NCI-H2081 (cell line): ENCODE measurements at places on chromosomes 1 and 21.

- no peak for DNase-seq
Measured at GRCh38 chr21:45572231-45572630, 30.0 kb upstream of the SLC19A1 start.

GRCh38 chr1:156692925-156693847 lies 12.2 kb downstream of the CRABP2 start:
- DNase-seq: no peak

GRCh38 chr1:77385551-77385950 lies 103.7 kb downstream of the AK5 start:
- DNase-seq: no peak

GRCh38 chr1:9435153-9435636 lies 104.1 kb upstream of the SLC25A33 start:
- no peak for DNase-seq

- DNase-seq: no peak
Measured at GRCh38 chr1:164667600-164667999, 108.6 kb downstream of the PBX1 start.

- DNase-seq: no peak
Measured at GRCh38 chr1:11857164-11857851, 1.4 kb downstream of the NPPB start.

DNA sequence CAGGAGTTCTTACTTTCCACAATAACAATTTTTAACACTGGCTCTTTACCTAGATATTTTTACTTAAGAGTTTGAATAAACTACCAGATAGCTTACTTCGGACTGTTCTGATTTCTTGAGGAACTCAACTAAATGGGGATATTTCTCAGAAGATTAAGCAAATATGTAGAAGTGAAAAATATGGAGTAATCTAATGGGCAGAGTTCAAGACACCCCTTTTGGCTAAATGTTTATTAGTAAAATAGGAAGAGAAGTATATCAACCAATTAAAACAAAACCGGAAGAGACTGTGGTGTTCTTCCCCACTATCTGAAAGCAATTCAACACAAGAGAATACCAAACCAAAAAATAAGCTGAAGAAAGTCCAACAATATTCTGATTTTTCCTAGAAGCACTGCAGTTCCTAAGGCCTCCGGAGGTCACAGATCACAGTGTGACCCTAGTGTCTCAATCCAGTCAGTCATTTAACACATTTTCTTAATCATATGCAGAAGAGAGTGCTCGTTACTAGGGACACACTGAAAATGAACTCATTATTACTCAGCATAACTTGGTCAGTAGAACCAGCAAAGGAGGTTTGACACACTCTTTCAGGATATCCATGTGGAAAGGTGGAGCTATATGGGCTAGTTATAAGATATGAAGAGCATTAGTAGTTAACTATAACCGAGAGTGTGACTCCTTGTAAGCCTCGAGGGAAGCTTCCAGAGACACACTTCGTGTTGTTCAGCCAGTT lies 5.2 kb downstream of the SIPA1L2 start:
- no peak for DNase-seq

DNA sequence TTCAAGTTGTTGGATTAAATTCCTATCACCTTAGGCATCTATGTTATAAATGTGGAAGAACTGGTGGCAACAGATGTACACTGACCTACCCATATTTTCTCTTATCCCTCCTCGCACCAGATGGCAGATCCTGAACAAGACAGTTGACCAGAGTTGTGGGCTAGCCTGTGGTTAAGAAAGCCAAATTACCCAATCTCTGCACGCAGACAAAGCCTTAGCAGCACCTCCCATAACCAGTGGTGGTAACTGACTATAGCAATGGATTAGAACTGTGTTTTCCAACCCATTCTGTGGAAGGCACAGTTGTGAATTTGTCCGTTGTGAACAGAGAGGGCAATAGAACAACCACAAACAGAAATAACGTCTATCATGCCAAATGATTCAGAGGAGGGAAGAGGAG lies 20.6 kb downstream of the ABCB10 start:
- DNase-seq: no peak

GRCh38 chr1:180691322-180691913 lies 59.6 kb downstream of the XPR1 start:
- DNase-seq: no peak

GRCh38 chr1:30730346-30731108 lies 7.1 kb upstream of the MATN1 start:
- DNase-seq: no peak

GRCh38 chr1:107683191-107683657 lies 281.8 kb downstream of the VAV3 start:
- peak; percentile 93 for DNase-seq

GRCh38 chr1:223695941-223696340 lies 16.4 kb upstream of the CAPN2 start:
- no peak for DNase-seq

DNA sequence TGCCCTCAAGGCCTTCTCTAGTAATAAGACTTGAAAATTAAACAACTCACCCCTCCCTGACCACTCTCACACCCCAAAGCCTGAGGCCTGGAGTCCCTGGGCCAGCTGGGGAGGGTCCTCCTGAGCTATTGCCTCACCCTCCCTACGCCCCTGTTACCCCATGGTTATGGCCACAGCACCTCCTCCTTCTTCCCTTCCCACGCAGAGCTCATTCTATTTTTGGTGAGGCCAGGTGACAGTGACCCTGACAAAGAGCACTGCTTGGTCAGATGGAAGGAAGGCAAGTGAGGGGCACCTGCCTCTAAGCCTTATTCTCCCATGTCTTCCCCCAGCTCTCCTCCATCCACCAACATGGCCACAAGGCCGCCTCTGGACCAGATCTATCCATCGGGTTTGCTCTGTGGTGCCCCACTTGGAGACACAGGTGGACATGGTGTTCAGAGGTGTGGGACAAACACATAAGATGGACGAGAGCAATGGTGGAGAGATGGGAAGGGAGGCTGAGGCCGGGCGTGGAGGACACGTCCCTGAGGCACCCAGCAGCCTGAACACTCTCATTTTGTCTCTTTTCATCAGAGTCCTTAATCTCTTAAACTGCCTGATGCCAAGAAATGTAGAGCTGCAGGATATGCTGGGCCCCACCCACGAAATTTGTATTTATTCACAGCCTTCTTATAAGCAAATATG lies 42.6 kb downstream of the FCRL5 start:
- DNase-seq: no peak

GRCh38 chr1:108067884-108068540 lies 103.0 kb upstream of the VAV3 start:
- no peak for DNase-seq

GRCh38 chr1:44802306-44803061 lies 2.3 kb downstream of the PLK3 start:
- no peak for DNase-seq

GRCh38 chr1:119367432-119368124 lies 1.0 kb upstream of the HAO2 start:
- DNase-seq: no peak

DNA sequence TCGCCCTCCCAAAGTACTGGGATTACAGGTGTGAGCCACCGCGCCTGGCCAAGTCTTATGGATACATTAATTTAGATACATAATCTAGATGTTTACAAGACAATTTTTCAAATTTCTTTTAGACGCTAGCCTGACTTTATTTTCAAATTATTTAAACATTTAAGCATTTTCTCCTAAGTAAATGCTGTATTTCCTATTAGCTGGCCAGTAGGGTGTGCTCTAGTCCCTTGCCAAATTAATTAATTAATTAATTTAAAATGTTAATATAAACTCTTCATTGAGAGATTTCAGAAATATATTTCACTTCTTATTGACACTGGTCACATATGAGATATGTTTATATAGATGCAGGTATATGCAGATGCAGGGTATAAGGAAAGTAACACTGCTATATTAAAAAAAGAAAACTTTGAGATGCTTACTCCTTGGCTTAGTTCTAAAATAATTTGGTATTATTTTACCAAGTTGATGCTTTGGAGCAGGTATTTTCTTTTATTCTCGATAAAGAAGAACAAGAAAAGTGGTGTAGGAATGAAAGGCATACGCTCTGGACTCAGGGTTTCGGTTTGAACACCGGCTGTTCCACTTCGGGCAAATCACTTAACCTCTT lies 5.2 kb upstream of the ERRFI1 start:
- no peak for DNase-seq

DNA sequence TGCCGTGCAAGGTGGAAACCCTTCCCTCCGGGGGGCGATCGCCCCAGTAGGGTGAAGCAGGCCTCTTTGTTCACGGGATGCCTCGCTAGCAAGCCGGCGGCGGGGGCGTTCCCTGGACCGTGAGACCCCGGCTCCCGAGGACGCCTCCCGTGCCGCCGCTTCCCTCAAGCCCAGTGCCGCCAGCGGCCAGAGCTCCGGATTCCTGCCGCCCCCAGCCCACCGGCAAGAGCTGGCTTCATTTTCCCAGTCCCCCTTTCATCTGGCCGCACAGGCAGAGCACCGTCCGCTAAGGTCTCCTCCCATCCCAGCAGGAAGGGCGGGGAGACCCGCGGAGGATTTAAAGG lies 16.3 kb downstream of the IER5 start:
- peak; percentile 60 for DNase-seq

DNA sequence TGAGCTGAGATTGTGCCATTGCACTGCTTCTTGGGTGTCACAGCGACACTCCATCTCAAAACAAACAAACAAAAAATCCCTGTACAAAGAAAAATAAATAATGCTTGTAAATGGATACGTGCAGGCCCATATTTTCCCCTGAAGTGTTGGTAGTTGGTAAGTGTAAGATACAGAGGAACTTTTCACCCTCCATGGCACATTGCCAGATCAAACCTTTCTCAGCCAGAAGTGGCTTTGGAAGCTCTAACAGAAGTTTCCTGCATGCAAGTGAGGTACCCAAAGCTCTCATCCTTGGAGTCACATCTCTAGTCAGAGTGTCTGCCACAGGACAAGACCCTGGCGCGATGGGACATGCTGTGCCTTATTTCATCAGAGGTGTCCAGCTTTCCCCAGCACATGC lies 7.3 kb downstream of the NDUFV3 start:
- DNase-seq: no peak

DNA sequence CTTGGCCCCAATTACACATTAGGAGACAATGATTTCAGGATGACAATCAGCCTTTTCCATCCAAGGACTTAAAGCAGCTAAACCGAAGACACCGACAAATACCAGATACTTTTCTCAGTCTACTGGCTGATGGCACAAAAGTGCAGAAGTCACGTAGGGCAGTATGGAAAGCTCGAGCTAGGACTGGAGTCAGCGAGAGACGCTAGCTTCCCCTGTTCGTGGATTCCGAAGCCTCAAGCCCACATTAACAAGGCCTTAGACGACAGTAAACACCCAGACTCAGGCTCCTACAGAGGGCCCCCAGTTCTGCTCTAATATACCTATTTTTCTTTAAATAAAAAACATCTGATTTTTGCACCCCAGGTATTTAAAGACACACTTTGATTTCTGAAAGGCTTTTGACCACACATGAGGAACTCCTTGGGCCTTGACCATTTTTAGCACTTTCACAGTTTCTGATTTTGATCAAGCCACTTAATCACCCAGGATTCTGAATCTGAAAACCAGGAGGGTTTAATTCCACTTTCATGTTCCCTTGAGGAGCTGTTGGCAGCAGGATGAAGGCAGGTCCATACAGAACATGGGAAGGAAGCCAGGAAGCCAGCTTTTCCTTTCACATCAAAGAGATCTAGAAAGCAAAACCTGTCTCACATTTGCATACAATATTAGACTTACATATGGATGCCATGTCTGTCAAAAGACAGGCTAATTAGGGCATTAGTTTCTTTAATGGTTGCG lies 204.1 kb downstream of the GABPA start:
- no peak for DNase-seq

- DNase-seq: no peak
Measured at GRCh38 chr1:56437959-56438358, 141.4 kb downstream of the PLPP3 start.

DNA sequence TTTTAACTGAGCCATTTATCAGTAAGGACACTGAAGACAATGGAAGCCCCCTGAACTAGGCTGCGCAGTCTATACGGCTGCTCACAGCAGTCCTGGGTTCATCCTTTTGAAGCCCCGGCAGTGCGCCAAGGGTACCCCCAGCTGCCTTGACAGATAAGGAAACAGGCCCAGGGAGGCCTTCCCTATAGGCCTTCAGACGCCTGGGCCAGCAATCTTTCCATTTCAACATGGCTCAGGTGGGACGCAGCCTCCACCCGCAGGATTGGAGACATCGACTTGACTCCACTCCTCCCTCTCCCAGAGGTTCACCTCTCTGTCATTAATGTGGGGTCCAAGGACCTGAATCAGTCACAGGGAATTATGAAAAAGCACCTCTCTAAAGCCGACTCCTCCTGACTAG lies 2.8 kb upstream of the LYPD8 start:
- no peak for DNase-seq

DNA sequence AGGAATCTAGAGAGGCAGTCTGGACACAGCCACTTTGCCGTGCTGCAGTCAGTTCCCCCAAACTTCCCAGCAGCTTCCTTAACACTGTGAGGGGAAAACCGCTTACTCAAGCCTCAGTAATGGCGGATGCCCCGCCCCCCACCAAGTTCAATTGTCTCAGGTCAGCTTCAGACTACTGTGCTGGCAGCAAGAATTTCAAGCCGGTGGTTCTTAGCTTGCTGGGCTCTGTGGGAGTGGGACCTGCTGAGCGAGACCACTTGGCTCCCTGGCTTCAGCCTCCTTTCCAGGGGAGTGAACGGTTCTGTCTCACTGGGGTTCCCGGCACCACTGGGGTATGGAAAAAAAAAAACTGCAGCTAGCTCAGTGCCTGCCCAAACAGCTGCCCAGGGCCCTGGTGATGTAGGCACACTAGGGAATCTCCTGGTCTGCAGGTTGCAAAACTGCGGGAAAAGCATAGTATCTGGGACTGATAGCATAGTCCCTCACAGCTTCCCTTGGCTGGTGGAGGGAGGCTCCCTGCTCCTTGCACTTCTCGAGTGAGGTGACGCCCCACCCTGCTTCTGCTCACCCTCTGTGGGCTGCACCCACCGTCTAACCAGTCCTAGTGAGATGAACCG lies 23.7 kb upstream of the HFM1 start:
- DNase-seq: no peak

- DNase-seq: peak; percentile 79
Measured at GRCh38 chr1:17119076-17119772, at the start of gene PADI2. TSS of gene PADI2 (minus strand) at chr1:17119451. CDS start at chr1:17119371, 80 bp downstream.

DNA sequence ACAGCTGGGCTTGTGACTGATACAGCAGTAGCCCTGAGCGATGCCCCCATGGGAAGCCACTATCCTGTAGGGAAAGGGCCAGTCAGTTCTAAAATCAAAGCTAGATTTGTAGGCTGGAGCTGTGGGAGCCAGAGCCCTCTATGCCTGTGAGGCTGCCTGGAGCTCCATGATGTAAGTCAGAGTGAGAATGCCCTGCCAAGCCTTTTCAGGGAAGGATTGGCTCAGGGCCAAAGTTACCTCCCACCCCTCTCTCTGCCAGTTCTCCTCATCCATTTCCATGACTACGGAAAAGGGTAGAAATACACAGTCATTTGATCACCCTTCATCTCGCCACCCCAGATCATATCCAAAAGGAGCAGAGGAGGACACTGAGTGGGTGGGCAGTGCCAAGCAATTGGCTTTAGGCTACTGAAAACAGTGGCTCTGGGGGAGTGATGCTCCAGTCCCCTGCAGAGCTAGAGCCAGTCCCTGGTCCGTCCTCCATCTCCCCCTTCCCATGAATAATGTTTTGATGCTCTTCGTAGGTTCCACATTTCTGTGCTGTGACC lies 59.5 kb upstream of the KCNA3 start:
- peak; percentile 62 for DNase-seq

GRCh38 chr21:39056636-39057035 lies 126.6 kb downstream of the PSMG1 start:
- no peak for DNase-seq

- DNase-seq: no peak
Measured at GRCh38 chr1:210477328-210477924, 148.7 kb downstream of the HHAT start.
